ENCODE measurements at places on chromosomes 1 and 21.

GRCh38 chr1:69920426-69920825, 285.0 kb downstream of the LRRC40 start:
- DNase-seq, result no peak

GRCh38 chr1:2276803-2277580, 48.9 kb downstream of the SKI start:
- DNase-seq, result no peak

- no peak for DNase-seq
Measured at GRCh38 chr1:211870156-211870555, 39.6 kb upstream of the LPGAT1 start.

DNA sequence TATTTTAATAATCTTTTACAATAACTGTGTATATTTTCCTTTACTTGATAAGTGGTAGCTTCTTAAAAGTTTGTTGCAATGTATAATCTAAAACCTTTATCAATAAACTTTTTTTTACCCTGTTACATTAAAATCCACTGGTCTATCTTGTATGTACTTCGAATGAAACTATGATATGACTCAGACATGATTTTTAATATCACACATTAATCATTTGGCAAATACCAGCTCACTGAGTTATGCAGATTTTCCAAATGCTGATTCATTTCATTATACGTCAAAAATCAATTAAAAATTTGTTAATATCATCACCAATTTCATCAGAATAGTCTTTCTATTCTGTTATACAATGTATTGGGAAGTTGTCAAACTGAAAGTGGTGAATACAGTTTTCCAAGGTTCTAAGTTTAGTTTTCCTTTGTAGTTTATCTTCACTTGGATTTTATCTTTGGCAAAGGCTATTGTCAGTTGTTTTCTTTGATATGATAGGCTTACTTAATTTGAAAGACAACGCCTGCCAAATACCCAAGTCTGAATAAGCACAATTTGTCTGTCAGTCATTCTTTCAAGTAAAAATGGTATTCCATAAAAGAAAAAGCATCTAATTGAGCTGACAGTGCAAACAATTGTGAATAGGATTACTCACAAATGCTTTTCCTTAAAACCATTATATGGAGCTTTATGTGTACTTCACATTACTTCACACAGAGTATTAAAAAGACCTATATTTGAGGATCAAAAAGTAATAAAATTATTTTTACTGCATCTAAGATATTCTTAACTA, 127.0 kb downstream of the NME7 start:
- DNase-seq, result peak; percentile 9

- DNase-seq, result no peak
Measured at GRCh38 chr1:85707267-85707989, 805 bp downstream of the ZNHIT6 start.

All from activated CD4-positive, alpha-beta T cell treated with anti-CD3 and anti-CD28 coated beads, Interleukin-10, Interleukin-2, amounts not matched to agents 100 ng/mL and 50 ng/mL, durations not matched to agents 16 hours and 8 hours (primary cell).